KBM-7 (cell line): ENCODE measurements at places on chromosomes 11 and 22.

DNA sequence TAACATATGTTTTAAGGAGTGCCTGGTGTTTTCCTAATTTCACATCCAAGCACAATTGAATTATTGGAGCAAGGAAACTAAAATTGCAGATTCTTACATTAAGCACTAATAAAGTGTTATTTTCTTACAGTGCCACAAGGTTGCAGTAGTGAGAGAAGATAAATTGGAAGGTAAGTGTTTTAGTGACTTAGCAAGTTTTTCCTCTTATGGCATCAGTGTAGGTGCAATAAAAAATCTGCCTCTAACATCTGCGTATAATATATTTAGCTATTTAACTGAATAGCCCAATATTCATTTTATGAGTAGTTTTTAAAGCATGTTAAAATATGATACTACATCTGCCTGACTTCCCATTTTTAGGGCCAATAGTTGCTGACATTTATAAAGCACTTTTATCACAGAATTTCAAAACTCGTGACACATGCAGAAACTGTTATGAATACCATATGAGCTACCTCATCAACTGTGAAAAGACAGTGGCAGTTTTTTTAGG is 19.0 kb downstream of the POLD3 start:
- no peak for DNase-seq

DNA sequence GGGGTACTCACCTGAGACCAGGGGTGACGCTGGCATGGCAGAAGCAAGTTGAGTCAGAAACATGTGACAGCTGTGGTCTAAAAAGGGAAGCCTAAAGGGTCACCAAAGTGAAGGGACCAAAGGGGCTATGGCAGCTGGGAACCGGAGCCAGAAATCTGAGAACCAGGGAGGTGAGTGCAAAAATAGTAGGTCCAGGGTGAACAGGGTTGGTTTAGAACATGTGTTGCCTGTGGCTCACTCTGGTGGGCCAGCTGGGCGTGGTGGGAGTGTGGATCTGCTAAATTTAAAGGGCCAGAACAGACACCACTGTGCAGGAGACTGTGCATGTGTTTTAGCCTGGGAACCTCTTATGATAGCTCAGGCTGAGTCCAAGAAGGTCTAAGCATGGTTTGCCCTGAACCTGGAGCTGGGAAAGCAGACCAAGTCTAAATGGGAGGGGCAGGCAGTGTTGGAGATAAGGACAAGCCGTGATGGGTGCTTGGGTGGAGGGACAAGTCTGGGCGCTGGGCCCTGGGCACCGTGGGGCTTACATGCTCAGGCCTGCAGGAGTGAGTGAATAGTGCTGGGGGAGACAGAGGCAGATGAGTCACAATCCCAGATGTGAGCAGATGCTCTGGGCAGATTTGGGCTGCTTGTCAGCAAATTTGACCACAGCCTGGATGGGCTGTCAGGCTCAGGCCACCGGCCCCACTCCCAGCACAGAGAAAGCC is 41.4 kb upstream of the ZBED5 start:
- DNase-seq: no peak

GRCh38 chr22:47110817-47111443 is 348.5 kb downstream of the TBC1D22A start:
- no peak for DNase-seq

DNA sequence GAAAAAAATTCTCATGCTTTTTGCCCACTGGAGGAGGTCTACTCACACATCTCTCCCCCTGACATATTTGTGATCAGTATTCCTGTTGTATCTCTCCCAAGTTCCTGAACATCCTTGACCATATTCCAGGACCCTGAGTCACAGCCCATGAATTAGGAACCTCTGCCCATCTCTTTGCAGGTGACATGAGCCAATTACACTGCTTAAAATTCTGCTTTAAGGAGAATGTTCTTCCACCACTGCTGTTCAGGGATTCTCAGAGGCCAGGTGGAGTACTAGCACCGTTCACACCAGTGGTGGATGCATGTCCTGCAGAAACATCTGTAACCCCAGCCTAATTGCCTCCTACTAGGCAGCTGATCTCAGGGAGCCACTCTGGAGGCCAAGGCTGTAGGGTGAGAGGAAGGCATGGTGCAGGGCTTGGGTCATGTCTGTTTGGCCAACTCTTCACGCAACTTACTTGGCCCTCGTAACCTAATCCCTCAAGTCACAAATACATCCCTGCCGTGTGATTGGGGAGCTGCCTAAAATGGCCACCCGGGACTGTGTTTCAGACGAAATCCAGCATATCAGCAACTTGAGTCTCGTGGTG is 104.8 kb downstream of the GGTLC2 start:
- DNase-seq: no peak

DNA sequence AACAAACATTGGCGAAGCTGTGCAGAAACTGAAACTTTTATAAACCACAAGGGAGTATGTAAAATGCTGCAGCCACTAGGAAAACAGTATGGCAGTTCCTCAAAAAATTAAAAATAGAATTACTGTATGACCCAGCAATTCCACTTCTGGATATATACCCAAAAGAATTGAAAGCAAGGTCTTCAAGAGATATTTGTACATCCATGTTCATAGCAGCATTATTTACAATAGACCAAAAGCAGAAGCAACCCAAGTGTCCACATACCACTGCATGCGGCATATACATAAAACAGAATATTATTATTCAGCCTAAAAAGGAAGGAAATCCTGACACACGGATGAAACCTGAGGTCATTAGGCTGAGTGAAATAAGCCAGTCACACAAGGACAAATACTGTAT is 85.8 kb downstream of the RELT start:
- DNase-seq: peak; percentile 77

GRCh38 chr11:69513663-69514224 is 32.3 kb downstream of the LINC01488 start:
- DNase-seq: no peak

- no peak for DNase-seq
Measured at GRCh38 chr22:20589614-20590476, 82.4 kb downstream of the MED15 start.

DNA sequence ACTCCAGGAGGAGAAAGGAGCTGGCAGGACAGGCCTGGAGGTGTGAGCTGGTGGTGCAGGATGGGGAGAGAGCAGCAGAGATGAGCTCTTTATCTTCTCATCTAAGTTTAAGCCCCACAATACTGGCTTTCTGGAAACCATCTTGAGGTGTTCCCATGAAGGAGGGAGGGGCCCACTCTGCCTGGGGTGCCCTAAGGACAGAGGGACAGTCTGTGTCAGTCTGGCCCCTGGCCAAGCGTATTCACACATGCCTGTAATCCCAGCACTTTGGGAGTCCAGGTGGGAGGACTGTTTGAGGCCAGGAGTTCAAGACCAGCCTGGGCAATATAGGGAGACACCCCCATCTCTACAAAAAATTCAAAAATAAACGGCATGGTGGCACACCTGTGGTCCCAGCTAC is 8.9 kb downstream of the SERHL2 start:
- DNase-seq: no peak

- no peak for DNase-seq
Measured at GRCh38 chr11:106424111-106424510, 346.6 kb downstream of the AASDHPPT start.

- peak; percentile 76 for DNase-seq
Measured at GRCh38 chr22:24768537-24769374, 5.8 kb downstream of the PIWIL3 start.

DNA sequence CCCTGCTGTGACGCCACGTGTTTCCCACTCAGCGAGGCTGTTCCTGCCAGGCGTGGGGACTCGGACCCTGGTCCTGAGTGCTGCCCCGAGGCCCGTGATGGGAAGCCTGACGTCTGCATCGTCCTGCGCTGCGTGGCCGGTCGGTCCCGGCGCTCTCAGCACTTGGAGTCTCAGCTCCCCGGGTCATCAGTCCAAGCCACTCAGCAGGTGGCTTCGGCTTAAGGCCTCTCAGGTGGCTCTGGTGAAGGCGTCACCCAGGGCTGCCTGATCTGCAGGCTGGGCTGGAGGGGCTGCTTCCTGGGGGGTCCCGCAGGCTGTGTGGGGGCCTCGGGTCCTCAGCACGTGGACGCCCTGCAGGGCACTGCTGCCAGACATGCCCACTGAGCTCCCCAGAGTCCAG is 35.3 kb downstream of the BRSK2 start:
- no peak for DNase-seq

GRCh38 chr22:27252282-27253049 is 549.1 kb downstream of the MN1 start:
- no peak for DNase-seq

GRCh38 chr11:47248304-47248663 is 330 bp downstream of the ACP2 start:
- DNase-seq: no peak

GRCh38 chr11:71447791-71448256 is 369 bp downstream of the DHCR7 start:
- DNase-seq: peak; percentile 24

DNA sequence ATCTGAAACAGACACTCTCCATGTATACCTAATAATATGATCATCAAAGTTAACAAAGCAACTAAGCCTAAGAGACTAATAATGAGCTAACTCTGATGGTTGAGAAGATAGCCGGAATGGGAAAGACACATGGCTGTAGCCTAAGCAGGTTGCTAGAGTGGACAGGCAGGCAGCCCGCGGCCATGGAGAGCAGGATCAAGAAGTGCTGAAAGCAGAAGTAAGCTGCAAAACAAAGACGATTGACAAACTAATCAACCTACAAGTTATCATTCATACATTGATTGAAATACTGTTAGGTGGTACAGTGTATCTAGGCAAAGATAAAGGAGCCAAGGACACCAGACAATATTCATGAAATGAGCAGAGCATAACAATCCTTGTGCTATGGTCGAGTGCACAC is 29.3 kb downstream of the SLN start:
- no peak for DNase-seq

GRCh38 chr11:103875855-103876510 is 160.5 kb upstream of the DDI1 start:
- no peak for DNase-seq

GRCh38 chr22:30220338-30221012 is 26.1 kb downstream of the LIF start:
- no peak for DNase-seq

DNA sequence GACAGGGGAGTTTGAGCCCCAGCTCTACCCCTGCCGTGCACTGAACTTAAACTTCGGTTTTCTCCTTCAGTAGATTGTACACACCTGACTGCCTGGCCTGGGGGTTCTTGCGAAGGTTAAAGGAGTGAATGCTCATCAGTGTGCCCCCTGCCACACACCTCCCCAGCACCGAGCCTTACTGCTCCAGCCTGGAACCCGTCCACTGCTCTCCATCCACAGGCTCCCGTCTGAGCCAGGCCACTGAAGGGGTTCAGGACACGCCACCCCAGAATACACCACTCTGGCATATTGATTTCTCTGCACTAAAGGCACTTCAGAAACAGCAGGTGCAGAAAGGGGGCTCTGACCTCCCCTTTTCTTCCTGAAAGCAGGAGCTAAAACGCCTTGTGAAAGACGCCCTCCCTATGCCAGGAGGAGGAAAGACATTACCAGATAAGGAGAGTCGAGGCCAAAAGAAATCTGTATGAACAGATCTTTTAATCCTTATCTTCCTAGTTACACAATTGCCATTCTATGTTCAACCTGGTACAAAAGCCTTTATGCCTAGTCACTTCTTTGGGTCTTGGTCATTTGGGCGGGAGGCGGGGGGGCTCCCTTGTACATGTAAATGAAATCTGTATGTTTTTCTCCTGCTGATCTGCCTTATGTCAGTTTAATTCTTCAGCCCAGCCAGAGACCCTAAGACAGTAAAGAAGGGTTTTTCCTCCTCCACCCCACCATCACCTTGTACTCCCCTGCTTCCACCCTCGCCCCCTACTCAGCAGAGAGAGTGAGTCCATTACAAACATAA is 1.9 kb upstream of the SSTR3 start:
- no peak for DNase-seq

DNA sequence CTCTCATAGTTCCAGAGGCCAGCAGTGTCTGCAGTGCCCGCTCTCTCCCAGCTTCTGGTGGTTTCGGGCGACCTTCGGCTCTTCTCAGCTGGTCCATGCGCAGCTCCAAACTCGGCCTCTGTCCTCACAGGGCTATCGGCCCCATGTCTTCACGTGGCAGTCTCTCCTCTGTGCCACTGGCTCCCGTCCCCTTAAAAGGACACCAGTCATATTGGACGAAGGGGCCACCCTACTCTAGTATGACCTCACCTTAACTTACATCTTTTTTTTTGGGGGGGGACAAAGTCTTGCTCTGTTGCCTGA is 13.8 kb downstream of the LTO1 start:
- DNase-seq: no peak

- DNase-seq: no peak
Measured at GRCh38 chr11:46666516-46666915, 33.9 kb downstream of the ARHGAP1 start.

DNA sequence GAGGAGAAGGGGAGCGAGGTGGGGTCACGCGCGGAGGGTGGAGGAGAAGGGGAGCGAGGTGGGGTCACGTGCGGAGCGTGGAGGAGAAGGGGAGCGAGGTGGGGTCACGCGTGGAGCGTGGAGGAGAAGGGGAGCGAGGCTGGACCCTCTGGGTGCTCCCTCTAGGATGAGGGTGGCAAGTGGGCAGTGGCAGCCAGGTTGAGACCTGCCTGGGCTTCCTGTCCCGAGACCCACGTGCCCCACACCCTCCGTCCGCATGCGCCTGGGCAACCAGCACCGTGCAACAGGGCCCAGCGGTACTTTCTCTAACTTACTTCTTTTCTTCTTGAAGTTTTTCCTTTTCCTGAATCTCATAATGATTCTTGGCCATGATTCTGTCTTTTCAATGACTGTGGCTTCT is 11.1 kb downstream of the MRPL21 start:
- DNase-seq: no peak

- no peak for DNase-seq
Measured at GRCh38 chr11:61160487-61161189, 588 bp downstream of the VPS37C start.

DNA sequence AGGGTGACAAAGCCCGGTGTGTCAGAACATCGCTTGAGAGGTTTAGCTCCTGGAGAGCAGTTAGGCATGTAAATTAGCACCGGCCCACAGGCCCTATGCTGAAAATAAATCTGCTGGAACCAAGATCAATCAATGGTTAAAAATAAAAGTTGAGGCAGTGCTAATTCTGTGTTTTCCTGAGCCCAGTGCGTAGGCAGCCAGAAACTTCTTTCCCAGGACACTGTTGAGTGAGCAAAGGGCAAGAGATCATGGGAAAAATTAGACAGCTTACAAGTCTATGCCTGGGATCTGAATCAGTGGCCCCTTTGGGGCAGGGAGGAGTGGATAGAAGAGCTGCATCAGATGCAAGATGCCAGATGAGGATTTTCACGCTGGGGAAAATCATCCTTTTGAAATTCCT is 539.2 kb downstream of the BUD13 start:
- no peak for DNase-seq

GRCh38 chr11:82992223-82992622 is 79.5 kb downstream of the RAB30 start:
- DNase-seq: no peak

- no peak for DNase-seq
Measured at GRCh38 chr11:66692446-66692845, 14.8 kb upstream of the RBM4B start.

DNA sequence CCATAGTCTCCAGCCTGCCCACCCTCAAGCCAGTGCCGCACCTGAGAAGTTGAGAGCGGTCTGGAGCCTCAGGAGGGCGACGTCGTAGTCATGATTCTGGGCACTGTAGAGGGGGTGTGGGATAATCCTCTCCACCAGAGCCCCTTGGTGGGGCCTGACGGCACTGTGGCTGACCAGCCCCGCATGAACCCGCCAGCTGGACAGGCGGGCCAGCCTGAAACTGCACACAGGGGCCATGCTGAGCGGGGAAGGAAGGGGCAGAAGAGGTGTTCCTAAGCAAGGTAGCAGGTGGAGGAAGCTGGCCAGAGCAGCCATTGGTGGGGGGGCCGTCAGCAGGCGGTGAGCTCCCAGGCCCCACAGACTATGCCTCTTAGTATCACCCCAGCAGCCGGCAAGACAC is 13.1 kb downstream of the TMPRSS5 start:
- DNase-seq: no peak
